ENCODE measurements at places on chromosomes 5 and 9.
A peak's percentile ranks its signal among the peaks of the same experiment; 100 is the strongest.

GRCh38 chr9:134923466-134923865 lies 5.8 kb upstream of the FCN1 start:
- DNase-seq: no peak

- peak; percentile 19 for DNase-seq
Measured at GRCh38 chr9:127418037-127418471, 6.1 kb upstream of the ZNF79 start.

DNA sequence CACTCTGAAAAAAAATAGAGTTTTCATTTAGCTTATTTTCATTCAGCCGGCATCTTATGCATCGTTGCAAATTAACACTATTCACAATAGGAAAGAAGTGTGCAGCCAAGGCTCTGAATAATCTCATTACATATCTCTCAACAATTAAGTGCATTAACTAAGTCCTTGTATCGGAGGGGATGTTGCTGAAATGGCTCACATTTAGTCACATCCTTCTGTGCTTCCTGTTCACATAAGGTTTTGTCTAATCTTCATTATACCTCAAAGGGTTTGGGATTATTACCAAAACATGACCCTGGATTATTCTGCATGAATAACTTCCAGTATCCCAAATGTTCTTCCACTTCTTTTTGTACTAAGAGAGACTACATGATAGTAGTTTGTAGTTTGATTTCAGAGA lies 278.0 kb upstream of the GRIA1 start:
- no peak for DNase-seq

- DNase-seq: no peak
Measured at GRCh38 chr5:133579766-133580165, 32.6 kb downstream of the FSTL4 start.

- DNase-seq: no peak
Measured at GRCh38 chr5:66255714-66256113, 111.6 kb downstream of the SREK1 start.

- no peak for DNase-seq
Measured at GRCh38 chr5:64834037-64834436, 65.3 kb downstream of the CWC27 start.

GRCh38 chr9:125142560-125143376 lies 560 bp downstream of the SCAI start:
- DNase-seq: no peak

DNA sequence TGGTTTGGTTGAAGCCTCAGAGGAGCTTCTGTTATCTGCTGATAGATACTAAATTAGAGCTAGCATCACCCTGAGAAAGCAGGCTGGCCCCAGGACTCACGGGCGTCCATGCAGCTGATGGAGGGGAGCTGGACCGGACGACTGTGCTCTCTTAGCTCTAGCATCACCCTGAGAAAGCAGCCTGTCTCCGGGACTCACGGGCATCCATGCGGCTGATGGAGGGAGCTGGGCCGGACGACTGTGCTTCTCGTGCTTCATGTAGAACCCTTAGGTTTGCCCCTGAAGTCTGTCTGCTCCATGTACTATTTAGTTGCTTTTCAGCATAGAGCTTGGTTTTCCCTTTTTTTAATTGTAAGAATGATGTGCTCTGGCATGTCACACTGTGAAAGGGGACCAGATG lies 16.3 kb upstream of the LTC4S start:
- no peak for DNase-seq

- no peak for DNase-seq
Measured at GRCh38 chr5:148620696-148621095, 33.6 kb downstream of the HTR4 start.

DNA sequence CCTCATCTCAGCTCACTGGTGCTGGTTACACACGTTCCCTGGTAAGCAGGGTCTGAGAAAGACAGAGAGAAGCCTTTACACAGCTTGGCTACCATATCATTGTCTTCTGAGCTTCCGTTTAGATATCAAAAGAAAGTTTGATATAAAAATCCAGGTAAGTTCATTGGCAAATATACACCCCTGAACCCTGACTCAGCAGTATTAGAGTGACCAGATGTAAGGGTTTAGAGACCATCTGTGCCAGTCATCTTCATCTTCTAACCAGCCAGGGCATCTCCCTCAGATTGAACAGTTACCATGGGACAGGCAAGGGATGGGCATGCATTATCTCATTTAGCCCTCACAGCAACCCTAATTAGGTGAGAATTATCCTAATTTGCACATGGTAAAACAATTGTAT lies 232.1 kb downstream of the MED10 start:
- DNase-seq: no peak

DNA sequence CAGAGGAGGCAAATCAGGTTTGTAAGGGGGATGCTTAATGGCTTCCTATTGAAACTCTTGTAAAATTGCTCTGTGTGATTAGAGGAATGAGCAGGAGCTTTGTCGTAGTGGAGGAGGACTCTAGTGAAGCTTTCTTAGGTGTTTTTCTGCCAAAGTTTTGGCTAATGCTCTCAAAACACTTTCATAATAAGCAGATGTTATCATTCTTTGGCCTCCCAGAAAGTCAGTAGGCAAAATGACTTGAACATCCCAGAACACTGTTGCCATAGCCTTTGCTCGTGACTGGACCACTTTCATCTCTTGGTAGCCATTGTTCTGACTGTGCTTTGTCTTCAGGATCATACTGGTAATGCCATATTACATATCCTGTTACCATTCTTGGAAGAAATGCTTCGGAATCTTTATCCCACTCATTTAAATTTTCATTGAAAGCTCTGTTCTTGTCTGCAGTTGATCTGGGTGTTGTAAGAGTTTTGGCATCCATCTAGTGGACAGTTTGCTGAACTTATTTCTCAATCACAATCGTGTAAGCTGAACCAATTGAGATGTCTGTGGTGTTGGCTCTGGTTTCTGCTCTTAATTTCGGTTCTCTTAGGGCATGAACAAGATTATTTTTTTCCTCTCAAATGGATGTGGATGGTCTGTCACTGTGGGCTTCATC lies 187.6 kb downstream of the COMMD10 start:
- DNase-seq: peak; percentile 4

- DNase-seq: peak; percentile 84
Measured at GRCh38 chr5:107542428-107542827, 128.3 kb downstream of the EFNA5 start.

DNA sequence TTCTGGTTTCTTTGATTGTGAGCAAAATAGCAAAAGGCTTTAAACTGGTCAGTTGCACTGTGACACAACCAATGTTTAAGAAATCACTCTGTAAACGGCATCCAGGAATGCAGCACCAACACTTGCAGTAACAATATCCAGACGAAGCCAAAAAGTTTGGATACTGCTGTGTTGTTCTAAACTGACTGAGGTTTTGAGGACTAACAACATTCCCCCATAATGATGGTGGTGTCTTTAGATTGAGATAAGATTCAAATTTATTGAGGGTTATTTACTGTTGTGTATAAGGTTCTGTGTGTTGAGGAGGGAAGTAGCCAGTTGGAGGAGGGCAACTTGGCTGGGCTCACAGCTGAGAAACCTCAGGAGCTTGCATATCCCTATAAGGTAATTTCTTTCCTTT lies 353.6 kb downstream of the BNC2 start:
- peak; percentile 69 for DNase-seq

DNA sequence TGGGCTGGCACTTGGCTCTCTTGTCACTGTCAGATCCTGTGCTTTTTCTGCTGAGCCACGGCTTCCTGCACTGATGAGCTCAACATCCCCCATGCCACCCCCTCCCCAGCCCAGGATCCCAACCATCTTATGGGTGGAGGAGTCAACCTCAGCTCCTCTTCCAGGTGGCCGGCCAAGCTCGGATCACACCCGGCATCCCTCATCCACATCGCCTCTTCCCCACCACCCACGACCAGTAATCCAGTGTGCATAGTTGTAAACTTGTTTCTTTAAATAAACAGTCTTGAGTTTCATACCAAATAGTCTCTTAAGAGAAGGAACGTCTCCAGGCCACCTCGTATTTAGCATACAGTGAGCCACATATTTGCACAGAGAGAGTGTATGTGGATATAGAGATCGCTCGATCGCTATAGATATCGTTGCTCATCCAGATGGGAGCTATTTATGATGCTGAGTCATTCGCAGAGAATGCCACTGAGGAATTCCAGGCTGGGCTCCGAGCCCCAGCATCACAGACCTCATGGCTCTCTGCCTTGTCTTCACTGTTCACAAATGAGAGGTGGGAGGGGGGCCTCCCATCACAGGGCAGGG lies 61.8 kb upstream of the CPLX2 start:
- DNase-seq: peak; percentile 93

DNA sequence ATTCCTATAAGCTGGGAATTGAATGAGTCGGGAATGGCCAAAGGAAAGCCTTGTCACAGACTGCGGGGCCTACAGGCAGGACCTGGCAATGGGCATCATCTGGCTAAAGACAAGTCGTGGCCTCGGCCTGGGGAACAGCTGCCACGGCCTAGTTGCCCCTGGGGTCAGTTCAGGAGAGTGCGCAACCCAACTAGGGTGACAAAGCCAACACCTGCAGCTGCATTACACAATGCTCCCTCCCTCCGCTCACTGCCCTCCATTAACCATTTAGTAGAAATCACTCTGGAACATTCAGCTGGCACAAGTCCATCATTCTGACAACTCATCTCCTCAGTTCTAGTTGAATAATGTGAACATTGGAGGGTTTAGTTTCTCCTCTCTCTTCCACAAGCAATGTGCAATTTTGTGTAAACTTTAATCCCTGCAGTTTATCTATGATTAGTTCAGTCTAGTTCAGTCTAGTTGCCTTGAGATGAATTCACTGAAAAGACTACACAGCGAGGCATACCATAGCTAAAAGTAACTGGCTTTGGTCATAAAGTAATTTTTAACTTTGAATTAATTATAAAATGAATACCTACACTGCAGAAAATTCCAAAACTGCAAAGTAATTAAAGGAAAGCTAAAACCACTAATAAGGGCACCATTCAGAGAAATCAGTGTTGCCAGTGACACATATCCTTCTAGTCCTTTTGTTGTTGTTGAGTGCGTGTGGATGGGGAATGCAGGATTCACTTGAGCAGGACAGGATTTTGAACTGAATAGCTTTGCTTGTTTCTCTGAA lies 5.1 kb downstream of the GLDC start:
- DNase-seq: no peak

DNA sequence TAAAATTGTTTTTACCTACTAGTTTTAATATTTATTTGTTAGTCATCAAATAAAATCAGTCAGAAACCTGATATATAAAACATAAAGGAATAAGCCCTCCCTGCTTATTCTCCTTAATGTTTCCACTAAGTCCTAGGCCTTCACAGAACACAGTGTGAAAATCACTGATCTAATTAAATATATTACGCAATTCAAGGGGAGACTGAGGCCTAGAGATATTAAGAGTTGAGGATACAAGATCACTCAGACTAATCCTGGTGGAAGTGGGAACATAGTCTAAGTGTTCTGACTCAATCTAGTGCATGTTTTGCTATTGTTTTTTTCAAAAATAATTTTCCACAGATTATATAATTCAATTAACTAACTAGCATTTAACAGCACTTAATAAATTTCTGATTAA lies 401.1 kb downstream of the SLCO4C1 start:
- DNase-seq: no peak

DNA sequence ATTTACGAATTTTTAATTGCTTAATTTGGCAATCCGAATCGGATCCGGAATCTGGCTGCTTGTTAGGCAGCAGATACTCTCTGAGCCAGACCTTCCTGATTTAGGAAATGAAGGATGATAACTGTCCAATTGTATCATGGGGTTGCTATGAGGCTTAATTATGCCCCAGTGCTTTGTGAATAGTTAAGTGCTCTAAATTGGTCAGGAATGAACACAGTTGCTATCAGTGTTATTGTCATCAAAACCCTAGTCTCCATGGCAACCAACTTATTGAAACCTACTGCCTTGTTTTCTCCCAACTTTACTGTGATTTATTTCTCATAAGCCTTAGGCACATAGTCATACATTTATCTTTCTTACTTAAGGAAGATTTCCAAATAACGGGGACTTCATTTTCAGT lies 47.9 kb downstream of the MAMDC2 start:
- DNase-seq: no peak

DNA sequence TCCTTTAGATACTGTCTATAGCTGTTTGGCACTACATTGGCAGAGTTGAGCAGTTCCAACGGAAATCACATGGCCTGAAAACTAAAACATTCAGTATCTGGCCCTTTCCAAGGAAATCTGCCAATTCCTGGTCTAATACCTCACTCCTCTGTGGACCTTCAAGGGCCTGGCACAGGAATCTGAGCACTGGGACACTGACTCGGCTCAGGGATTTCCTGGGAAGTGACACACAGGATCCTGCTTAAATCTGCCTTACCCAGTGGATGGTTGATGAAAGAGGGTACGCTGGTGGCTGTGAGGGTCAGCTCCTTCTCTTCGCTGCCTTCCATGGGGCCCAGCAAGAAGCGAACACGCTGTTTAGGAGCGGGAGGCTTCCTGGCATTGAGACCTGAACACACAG lies 904 bp downstream of the TRUB2 start:
- no peak for DNase-seq

DNA sequence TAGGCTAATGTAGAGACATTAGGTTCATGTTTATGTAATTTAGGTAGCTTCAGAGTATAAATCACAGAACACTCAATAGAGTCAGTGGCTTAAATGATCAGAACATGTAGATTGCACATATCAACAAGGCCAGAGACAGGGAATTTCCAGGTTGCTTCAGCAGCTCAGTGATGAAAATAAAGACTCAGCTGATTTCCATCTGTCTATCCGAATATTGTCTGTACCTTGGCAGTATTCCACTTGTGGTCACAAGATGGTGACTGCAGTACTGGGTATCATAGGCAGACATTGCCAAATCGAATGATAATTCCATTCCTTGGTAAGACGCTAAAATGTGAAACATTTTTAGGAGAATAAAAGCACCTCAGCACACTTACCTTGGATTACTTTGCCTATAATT lies 702.2 kb downstream of the MAT2B start:
- no peak for DNase-seq

DNA sequence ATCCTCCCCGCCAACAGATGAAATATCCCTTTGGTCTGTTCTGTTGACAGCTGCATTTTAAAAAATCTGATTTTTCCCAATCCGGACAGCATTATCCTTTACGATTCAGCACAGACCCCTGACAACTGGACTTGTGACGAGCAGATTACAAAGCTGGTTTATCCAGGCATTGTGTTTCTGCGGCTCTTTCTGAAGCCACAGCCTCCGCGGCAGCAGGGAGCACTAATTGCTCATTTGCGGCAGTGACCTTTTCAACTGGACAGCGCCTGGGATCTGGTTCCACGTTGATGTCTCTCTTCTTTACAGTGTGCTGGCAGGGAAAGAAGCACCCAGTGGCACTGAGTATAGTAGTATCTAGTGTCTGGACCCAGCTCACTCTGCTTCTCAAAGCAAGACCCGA lies 351.2 kb downstream of the ZNF608 start:
- no peak for DNase-seq

GRCh38 chr5:102911973-102912372 lies 156.9 kb downstream of the PAM start:
- DNase-seq: peak; percentile 87

Data from fibroblast of skin of right biceps (primary cell).